ENCODE measurements at places on chromosomes 2 and 18.
A peak's percentile ranks its signal among the peaks of the same experiment; 100 is the strongest.

DNA sequence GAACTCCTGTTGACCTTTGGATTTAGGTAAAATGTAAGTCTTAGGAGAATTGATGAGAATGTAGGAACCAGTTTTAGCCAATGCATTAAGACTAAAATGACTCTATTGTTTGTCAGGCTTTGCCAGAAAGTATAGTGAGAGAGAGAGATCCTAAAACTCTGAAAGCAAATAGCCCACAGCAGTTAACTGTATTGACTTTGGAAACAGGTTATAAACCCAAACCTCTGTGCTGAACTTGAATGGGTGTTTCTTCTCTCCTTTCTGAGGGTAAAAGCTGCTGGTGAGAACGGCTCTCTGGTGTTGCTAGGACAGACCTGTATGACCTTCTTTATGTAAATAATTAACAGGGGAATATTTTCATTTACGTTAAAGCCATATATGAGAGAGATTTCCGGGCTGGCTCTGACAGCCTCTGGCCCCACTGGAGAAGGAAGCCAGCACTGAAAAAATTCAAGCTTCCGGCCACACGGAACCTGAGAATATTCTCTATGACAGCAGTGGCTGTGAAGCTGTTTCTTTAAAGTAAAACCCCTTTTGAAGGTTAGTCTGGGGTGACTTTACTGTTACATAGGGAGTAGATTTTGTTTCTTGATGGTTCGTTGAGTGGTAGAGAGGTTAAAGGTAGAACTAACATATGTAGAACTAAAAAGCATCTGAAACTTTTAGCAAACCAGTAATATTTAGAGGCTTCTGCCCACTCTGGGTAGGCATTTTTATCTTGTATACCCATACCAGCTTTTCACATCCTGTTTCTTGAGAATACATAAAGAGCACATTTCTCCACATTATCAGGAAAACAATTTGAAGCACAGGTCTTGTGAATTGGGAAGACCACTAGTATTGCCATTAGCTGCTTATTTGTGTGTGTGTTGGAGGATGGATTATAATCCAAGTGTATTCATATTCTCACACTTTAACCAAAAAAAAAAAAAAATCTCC lies 123.8 kb downstream of the SPTBN1 start:
- DNase-seq: no peak

- no peak for DNase-seq
Measured at GRCh38 chr18:26854292-26854881, 11.1 kb downstream of the AQP4 start.

DNA sequence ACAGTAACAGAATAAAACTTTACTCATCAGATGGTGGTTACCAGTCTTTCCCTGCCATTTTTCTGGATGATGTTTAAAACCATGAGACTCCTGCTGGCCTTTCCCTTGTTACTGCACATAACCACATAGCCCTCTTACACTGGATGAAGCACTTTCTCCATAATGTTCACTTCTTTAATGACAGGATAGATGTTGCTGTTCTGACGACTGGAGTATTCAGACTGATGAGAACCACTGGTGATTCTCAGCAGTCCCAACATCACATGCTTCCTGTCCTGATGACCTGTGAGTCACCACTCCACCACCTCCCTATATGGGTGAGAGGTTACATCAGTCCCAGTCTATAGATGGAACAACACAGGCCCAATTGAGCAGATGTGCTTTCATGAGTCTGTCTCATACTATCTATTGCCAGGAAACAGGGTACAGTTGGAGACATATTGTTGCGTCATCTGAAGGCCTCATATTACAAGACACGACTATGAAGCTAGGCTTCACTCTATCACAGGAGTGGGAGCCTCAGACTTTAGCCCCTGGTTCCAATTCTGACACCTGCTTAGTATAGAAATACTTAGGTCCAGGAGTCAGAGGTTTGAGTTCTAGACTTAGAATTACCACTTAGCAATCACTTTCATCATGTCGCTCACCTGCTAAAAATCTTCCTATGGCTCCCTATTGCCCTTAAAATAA lies 145.7 kb upstream of the KLF7 start:
- peak; percentile 97 for DNase-seq

- DNase-seq: no peak
Measured at GRCh38 chr2:235115521-235115920, 163.7 kb downstream of the SH3BP4 start.

DNA sequence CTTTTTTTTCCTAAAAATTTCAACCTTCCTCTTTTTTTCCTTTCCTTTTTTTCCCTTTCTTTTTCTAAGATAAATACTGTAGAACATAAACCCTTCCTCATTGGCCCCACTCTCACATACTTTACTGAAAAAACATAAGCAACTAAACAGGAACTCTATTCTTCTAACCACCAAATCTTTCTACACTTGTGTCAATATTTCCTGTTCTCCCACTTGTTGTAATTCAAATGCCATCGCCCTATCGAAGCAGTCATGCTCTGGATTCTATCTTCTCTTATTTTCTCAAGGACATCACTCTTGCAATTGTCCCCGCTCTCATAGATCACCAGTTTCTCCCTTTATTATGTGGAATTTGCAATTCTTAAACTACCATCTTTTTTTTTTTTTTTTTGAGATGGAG lies 20.2 kb upstream of the SSB start:
- DNase-seq: no peak

DNA sequence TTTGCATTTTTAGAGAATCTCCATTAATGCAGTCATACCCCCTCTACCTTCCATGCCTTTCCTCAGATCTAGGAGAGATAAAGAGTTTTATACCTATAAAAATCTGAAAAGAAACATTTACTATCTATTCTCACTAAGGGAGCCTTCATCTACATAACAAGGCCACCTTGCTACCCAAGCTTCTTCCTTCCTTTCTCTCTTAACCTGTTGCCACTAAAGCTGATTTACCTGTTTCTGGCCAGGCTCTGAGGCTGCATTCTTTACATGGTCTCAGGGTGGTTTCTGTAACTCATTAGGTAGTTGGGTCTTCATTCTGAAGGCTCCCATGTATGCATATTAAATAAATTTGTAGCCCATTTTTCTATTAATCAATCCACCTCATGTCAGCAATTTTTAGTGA lies 391.6 kb downstream of the DLGAP1 start:
- DNase-seq: no peak

DNA sequence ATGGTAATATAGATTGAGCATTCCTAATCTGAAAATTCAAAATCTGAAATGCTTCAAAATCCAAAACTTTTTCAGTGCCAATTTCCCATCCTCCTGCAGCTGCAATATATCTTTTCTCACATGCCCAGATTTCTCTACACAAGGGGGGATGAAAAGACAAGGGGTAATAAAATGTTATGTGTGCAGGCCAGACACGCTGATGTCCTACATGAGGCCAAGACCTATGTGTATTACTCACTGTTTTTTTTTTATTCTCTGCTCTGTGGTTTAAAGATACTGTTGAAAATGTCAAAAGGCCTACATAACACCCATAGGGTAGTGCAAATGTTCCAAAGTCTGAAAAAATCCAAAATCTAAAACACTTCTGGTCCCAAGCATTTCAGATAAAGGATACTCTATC lies 41.2 kb upstream of the CWC22 start:
- peak; percentile 52 for DNase-seq

GRCh38 chr18:27599202-27599829 lies 414.2 kb upstream of the CHST9 start:
- DNase-seq: peak; percentile 45

DNA sequence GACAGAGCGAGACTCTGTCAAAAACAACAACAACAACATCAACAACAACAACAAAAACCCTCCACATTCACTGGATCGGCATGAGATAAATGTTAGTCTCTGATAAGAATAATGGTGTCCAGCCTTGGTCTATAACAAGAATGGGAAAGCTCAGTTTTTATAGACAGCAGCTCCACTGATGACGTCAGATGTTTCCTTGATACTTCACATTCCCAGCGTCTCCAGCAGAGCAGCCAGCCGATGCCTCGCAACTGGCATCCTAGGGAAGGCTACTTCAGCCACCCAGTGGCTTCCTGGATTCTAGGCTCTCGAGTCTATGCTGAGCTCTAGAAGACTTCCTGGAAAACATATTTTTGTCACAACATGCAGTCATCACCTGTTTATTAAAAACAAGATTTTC lies 271.4 kb upstream of the SMIM21 start:
- no peak for DNase-seq
